ENCODE measurements at places on chromosomes 2 and 18. TPM values are rescaled to one million over a fixed set of nuclear protein-coding genes. Genes with fewer than 3 reads are reported as not detected.
A peak's percentile ranks its signal among the peaks of the same experiment; 100 is the strongest.

- H3K27ac ChIP-seq, result peak overlapping the region; percentile 68
- H3K36me3 ChIP-seq, result no peaks in the 10 kb centered on the region
- no peak overlapping the region for H3K4me3 ChIP-seq
- peak; percentile 53 for DNase-seq
- H3K4me1 ChIP-seq, result no peaks in the 10 kb centered on the region
- H3K27me3 ChIP-seq, result no peaks in the 10 kb centered on the region
Observed at GRCh38 chr18:24930971-24931370, 421.0 kb downstream of the ZNF521 start.

DNA sequence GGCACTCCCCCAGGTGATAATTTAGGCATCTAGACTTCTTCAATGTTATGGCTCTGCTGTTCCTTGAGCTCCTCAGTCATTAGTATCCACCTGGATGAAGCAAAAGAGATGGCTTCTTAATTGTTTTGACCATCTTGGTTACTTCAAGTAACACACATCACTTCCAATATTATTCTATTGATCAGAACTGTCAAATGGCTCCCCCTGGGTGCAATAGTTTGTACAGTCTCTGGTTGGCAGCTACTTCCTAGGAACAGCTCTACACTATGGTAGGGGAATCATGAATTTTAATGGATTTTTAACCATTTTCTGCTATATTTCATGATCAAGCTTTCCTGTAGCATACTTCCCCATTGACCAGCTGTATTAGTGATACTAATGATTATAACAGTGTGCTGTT, 157.0 kb downstream of the NYAP2 start:
- no peak for DNase-seq
- H3K27ac ChIP-seq, result no peak overlapping the region
- no peaks in the 10 kb centered on the region for H3K36me3 ChIP-seq
- no peak overlapping the region for H3K4me3 ChIP-seq
- no peaks in the 10 kb centered on the region for H3K4me1 ChIP-seq
- H3K27me3 ChIP-seq, result no peaks in the 10 kb centered on the region

- H3K27me3 ChIP-seq, result no peaks in the 10 kb centered on the region
- peak; percentile 77 for DNase-seq
- H3K36me3 ChIP-seq, result no peaks in the 10 kb centered on the region
- H3K27ac ChIP-seq, result peak overlapping the region; percentile 79
Observed at GRCh38 chr2:231378026-231378722, 17.3 kb upstream of the B3GNT7 start.

GRCh38 chr2:150621526-150622213, 134.2 kb upstream of the RND3 start:
- no peak overlapping the region for H3K4me3 ChIP-seq
- no peaks in the 10 kb centered on the region for H3K27me3 ChIP-seq
- DNase-seq, result peak; percentile 26
- H3K27ac ChIP-seq, result peak overlapping the region; percentile 62

GRCh38 chr18:42893977-42894376, 221.5 kb downstream of the RIT2 start:
- no peak overlapping the region for H3K4me3 ChIP-seq
- no peak overlapping the region for H3K27ac ChIP-seq
- H3K36me3 ChIP-seq, result no peaks in the 10 kb centered on the region
- no peaks in the 10 kb centered on the region for H3K4me1 ChIP-seq
- H3K27me3 ChIP-seq, result no peaks in the 10 kb centered on the region

Gene STEAP3
- 11.2 TPM for total RNA-seq

Measured in hepatocyte (in vitro differentiated cells).